ENCODE measurements at places on chromosomes 2 and 18. TPM values are rescaled to one million over a fixed set of nuclear protein-coding genes. Genes with fewer than 3 reads are reported as not detected.

GRCh38 chr2:8576525-8577167 lies 105.2 kb upstream of the ID2 start:
- no peak overlapping the region for H3K4me3 ChIP-seq
- DNase-seq = peak; percentile 48
- H3K4me1 ChIP-seq = peaks cover 3% of the 10 kb centered on the region
- H3K27ac ChIP-seq = no peak overlapping the region

- peaks cover 9% of the 10 kb centered on the region for H3K36me3 ChIP-seq
- no peaks in the 10 kb centered on the region for H3K27me3 ChIP-seq
- no peak overlapping the region for H3K4me3 ChIP-seq
- no peaks in the 10 kb centered on the region for H3K4me1 ChIP-seq
- no peak for DNase-seq
- H3K27ac ChIP-seq = no peak overlapping the region
Measured at GRCh38 chr18:49305688-49306336, 154.6 kb downstream of the DYM start.

The TMEM200C gene
- total RNA-seq = 2.1 TPM

The KATNAL2 gene
- total RNA-seq = 7.1 TPM

DNA sequence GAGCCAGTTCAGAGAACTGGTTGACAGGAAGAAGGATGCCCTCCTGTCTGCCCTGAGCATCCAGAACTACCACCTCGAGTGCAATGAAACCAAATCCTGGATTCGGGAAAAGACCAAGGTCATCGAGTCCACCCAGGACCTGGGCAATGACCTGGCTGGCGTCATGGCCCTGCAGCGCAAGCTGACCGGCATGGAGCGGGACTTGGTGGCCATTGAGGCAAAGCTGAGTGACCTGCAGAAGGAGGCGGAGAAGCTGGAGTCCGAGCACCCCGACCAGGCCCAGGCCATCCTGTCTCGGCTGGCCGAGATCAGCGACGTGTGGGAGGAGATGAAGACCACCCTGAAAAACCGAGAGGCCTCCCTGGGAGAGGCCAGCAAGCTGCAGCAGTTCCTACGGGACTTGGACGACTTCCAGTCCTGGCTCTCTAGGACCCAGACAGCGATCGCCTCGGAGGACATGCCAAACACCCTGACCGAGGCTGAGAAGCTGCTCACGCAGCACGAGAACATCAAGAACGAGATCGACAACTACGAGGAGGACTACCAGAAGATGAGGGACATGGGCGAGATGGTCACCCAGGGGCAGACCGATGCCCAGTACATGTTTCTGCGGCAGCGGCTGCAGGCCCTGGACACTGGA lies 92.5 kb upstream of the EML6 start:
- H3K36me3 ChIP-seq = peaks cover 64% of the 10 kb centered on the region
- peaks cover 36% of the 10 kb centered on the region for H3K4me1 ChIP-seq
- DNase-seq = no peak
- H3K27me3 ChIP-seq = no peaks in the 10 kb centered on the region

DNA sequence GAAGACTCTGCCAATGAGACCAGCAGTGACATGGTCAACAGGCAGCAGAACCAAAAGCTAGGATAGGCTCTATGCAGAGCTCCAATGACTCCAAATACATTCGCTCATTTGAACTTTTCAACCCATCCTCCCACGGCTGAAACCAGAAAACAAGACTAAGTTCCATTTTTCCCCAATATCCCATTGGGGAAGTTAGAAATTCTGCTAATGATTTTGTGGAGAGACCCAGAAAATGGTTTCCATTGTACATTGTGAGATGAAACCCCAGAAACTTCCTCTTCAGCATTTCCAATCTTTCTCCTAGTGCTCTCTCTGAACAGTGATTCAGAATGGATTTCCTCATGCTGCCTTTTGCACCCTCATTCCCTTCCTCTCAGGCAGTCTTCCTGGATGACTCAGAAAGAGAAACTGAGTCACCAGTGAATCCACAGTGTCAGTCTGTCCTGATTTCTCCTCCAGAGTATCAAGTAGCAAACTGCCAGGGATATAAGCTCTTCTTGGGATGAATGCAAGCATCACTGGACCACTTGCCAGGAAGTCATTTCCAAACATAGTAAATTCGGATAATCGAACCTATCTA lies 467.7 kb upstream of the ID2 start:
- H3K27ac ChIP-seq = no peak overlapping the region
- peaks cover 1% of the 10 kb centered on the region for H3K4me1 ChIP-seq
- H3K27me3 ChIP-seq = no peaks in the 10 kb centered on the region
- H3K4me3 ChIP-seq = no peak overlapping the region
- H3K36me3 ChIP-seq = no peaks in the 10 kb centered on the region
- no peak for DNase-seq

The WNT6 gene
- 0.42 TPM for total RNA-seq

DNA sequence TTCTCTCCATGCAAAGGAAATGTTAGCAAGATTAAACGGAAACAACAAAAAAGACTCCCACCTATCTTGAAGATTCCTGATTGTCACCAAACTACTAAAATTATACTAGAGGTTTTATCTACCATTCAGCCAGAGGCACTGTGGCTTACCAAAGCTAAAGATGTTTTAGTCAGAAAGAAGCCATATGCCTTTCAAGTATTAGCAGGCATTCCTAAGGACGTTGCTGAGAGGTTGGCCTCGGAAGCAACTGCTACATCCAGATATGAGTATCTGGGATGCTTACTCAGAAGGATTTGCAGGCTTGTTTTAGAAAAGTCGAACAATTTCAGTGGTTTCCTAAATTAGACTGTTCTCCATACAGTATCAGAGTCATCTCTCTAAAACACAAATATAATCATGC lies 88.3 kb upstream of the UBE2E3 start:
- no peak overlapping the region for H3K27ac ChIP-seq
- DNase-seq = no peak
- H3K36me3 ChIP-seq = no peaks in the 10 kb centered on the region
- no peaks in the 10 kb centered on the region for H3K4me1 ChIP-seq
- no peaks in the 10 kb centered on the region for H3K27me3 ChIP-seq
- no peak overlapping the region for H3K4me3 ChIP-seq

GRCh38 chr2:45781464-45781811 lies 130.0 kb downstream of the PRKCE start:
- no peaks in the 10 kb centered on the region for H3K36me3 ChIP-seq
- peaks cover 1% of the 10 kb centered on the region for H3K4me1 ChIP-seq
- no peaks in the 10 kb centered on the region for H3K27me3 ChIP-seq
- H3K27ac ChIP-seq = no peak overlapping the region

DNA sequence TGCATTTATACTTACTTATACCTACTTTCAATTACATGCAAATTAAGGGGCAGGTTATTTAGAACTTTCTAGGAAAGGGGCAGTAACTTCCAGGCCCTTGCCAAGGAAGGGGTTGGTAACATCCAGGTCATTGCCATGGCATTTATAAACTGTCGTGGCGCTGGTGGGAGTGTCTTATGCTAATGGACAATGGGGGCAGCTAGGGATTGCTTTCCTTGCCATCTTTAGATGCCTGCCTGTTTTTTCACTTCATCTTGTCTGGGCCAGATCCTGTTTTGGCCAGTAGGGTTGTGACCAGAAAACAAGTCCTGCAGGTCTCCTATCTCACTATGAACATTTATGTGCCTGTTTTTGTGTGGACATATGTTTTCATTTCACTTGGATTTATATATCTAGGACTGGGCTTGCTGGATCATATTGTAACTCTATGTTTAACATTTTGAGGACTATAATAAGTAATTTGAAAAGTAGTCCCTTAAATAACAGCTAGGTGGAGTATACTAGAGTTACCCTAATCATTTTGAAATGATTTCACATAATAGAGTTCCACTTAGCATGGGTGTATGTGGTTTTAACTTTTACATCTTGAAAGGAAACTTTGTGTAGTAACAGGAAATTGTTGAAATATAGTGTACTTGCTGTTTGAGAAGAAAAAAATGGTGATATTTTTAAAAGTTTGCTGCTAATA lies 56.1 kb downstream of the LCLAT1 start:
- peaks cover 3% of the 10 kb centered on the region for H3K36me3 ChIP-seq
- DNase-seq = no peak
- H3K27ac ChIP-seq = no peak overlapping the region
- peaks cover 25% of the 10 kb centered on the region for H3K4me1 ChIP-seq

DNA sequence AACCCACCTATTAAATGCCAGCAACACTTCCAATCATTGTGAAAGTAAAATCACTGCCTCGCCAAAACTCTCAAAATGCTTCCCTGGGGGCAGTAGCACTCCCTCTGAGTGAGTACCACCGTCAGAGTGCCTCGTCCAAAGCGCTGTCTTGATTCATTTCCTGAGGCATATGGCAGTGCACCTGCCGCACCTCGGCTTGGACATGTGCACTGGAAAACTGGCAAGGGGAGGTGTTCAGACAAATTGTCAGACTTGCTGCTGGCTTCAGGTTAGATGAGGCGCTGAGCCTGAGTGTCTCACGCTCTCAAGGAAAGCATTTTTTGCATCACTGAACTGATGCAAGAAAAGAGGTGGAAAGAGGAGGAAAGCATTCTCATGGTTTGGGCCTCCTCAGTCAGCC lies 132.8 kb downstream of the ATL2 start:
- no peak for DNase-seq
- H3K4me1 ChIP-seq = peaks cover 29% of the 10 kb centered on the region
- H3K4me3 ChIP-seq = no peak overlapping the region
- no peaks in the 10 kb centered on the region for H3K27me3 ChIP-seq
- H3K27ac ChIP-seq = no peak overlapping the region
- H3K36me3 ChIP-seq = no peaks in the 10 kb centered on the region

DNA sequence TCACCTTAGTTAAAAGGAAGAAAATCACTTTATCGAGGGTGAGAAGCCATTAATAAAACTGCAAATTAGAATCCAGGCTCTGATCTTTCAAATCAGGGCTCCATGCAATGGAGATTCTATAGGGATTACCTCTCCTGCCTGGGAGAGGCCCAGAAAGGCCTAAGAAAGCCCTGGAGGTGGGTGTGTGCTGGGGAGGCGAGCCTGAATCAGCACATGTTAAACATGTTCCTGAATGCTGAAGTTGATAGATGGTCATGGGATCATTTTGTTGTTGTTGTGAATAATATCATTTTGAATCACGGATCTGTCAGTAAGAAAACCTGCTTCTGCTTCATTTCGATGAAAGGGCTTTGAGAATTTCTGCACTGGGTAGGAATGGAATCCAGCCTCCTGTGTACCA lies 254.3 kb downstream of the ACKR3 start:
- H3K4me1 ChIP-seq = no peaks in the 10 kb centered on the region
- no peaks in the 10 kb centered on the region for H3K36me3 ChIP-seq
- H3K27ac ChIP-seq = no peak overlapping the region
- DNase-seq = no peak
- peaks cover 6% of the 10 kb centered on the region for H3K27me3 ChIP-seq
- H3K4me3 ChIP-seq = no peak overlapping the region

DNA sequence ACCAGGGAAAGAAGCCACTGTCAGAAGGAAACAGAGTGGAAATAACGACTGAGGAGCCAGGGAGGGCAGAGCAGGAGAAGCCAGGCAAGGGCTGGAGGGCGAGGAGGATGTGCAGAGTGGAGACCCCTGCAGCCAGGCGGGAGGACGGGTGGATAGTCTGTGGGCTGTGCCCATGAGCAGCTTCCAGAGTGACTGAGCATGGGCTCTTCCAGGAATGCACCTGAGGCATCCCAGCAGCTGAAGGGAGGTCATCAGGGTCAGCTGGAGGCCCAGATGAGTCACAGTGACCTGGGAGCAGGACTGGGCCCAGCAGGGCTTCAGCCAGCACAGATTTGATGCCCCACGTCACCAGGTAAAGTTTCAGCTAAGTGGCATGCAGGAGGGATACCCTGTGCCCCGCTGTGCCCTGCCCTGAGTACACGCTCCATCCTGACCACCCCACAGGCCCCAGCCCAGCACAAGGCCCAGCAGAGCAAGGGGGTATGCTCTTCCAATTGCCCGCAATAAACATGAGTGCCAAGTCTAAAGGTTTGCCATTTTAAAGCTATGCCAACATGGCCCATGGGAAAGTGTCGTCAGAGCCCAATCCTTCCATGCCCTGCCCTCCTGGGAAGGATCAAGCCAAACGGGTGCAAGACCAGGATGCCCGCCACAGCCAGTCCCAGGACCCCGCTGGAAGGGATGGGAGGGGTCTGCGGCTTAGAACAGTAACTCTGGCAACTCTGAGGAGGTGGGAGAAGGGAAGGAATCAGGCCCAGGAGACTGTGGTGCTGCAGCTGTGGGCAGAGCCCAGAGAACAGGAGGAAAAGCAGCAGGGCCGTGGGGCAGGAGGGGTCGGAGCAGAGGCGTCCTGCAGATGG lies 85.7 kb downstream of the SEPTIN10 start:
- H3K4me3 ChIP-seq = no peak overlapping the region
- H3K4me1 ChIP-seq = peaks cover 33% of the 10 kb centered on the region

DNA sequence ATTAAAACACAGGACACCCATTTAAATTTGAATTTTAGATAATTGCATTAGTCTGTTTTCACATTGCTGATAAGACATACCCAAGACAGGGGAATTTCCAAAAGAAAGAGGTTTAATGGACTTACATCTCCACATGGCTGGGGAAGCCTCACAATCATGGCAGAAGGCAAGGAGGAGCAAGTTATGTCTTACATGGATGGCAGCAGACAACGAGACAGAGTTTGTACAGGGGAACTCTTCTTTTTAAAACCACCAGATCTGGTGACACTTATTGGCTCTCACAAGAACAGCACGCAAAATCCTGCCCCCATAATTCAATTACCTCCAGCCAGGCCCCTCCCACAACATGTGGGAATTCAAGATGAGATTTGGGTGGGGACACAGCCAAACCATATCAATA lies 79.8 kb upstream of the SMAD2 start:
- no peak overlapping the region for H3K27ac ChIP-seq
- H3K36me3 ChIP-seq = peaks cover 2% of the 10 kb centered on the region
- no peak overlapping the region for H3K4me3 ChIP-seq
- H3K4me1 ChIP-seq = peaks cover 8% of the 10 kb centered on the region

DNA sequence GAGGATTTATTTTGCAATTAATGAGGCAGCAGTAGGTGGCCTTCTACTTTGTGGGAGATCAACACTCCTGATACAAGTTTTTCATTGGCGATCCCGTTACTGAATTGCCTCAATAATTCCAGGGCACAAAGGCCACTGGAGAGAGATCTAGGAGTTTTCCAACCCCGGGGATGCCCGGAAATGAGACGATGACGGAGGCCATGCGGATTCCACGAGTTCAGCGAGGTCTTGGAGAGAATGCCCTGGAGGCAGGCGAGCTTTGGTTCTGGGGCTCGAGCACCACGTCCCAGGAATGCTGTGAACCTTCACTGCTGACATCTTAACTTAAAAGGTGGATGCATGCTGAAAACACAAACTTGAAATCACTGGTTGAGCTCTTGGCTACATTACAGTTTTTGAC lies 74.2 kb downstream of the LDLRAD4 start:
- no peak for DNase-seq
- peaks cover 11% of the 10 kb centered on the region for H3K4me1 ChIP-seq
- H3K36me3 ChIP-seq = no peaks in the 10 kb centered on the region
- H3K27me3 ChIP-seq = no peaks in the 10 kb centered on the region

- peaks cover 27% of the 10 kb centered on the region for H3K4me1 ChIP-seq
- peak overlapping the region; percentile 55 for H3K27ac ChIP-seq
- H3K4me3 ChIP-seq = no peak overlapping the region
- DNase-seq = no peak
- no peaks in the 10 kb centered on the region for H3K27me3 ChIP-seq
Measured at GRCh38 chr2:54546923-54547720, 91.0 kb downstream of the SPTBN1 start.
